Anterior cingulate cortex (tissue), 58 donors: ENCODE measurements at places on chromosomes 4 and X.

DNA sequence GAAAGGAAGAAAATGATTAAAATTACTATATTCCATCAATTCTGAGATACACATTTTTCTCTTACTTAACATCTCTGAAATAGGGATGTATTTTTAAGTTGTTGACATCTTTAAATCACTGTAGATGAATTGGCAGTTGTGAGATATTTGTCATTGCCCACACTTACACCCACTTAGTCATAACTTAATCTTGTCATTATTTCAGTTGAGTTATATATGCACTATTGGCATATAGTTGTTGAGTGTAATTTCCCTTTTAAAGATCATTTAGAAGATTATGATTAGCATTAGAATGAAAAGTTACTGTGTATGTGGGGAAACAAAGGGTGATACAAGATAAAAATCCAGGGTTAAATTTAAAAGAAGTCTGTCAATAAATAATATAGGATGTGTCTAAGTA is 2.2 kb downstream of the AIMP1 start:
- no peak for DNase-seq

DNA sequence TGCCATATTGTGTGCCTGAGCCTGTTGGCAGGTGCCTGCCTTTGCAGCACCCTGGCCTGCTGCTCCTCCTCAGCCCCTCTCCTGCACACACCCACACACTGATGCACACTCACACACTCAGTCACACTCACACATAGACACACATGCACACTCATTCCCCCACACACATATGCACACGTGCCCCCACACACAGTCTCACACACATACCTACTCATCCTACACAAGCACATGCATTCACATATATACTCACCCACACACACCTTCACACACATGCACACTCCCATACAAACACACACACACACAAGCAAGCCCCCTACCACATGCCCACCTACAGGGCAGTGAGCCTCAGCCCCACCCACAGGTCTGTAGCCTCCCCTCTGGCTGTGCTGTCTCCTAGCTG is 245.0 kb downstream of the EVC2 start:
- DNase-seq = no peak

DNA sequence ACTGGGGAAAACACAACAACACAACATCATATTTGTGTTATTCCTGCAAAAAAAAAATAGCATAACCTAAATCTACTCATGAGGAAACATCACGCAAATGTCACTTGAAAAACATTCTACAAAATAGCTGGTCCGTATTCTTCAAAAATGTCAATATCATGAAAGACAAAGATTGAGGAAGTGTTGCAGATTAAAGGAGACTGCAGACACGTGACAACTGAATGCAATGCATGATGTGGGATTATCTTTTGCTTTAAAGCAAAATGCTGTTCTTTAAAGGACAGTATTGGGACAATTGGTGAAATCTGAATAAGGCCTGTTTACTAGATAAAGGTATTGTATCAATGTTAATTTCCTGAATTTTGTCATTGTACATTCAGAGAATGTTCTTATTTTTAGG is 157.7 kb downstream of the SMIM20 start:
- no peak for DNase-seq

GRCh38 chrX:39643550-39643949 is 454.2 kb downstream of the BCOR start:
- no peak for DNase-seq

DNA sequence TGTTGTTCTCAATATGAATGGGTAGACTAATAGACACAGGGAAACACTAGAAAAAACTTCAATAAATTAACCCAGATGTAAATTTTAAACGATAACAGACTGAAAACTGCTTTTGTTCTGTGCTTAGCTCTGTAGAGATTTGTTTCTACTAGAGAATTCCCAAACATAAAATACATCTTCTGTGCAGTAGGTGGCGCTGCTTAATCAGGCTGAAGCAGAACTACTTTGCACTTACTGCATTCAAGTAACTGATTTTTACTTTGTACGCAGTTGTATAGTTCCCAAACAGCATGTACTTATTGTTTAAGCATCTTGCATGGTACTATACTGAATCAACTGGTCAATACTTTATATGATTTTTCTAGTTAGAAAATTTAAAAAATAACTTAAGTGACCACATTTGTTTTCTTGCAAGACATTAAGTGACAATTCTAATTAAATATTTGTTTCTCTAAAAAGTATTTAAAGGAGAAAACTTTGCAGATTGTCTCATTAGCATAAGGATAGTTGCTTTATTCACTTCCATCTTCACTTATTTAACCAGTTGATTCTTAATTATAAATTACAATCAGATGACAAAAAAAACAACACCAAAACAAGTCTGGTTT is 490.6 kb downstream of the IL15 start:
- DNase-seq = peak; percentile 6

DNA sequence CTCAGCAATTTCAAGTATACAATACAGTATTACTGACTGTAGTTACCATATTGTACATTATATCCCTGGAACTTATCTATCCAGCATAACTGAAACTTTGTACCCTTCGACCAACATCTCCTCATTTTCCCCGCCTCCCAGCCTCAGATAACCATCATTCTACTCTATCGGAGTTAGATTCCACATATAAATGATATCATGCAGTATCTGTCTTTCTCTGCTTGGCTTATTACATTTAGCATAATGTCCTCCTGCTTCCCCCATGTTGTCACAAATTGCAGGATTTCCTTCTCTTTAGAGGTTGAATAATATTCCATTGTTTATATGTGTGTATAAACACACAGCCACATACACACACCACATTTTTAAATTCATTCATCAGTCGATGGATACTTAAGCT is 218.1 kb downstream of the MAML3 start:
- DNase-seq = no peak

GRCh38 chrX:26788402-26788998 is 572.5 kb downstream of the MAGEB5 start:
- DNase-seq = no peak

GRCh38 chrX:125137521-125137920 is 182.2 kb upstream of the TEX13C start:
- DNase-seq = no peak

DNA sequence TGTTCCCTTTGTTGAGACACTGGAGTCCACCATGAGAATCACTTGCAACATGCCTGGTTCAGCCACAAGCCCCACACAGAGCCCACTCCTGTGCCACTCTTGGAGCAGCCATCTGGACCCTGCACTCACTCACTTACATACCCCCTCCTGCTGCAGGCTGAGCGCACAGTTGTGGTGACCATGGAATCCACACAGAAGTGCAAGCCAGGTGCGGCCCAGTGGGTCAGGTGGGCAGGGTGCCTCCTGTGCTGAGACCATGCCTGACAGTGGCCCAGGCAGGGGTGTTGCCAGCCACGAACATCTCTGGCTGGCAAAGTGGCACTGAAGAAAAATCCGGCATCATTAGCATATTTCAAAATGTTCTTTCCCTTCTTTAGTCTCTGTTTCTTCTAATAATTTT is 17.4 kb upstream of the CXorf51A start:
- no peak for DNase-seq

DNA sequence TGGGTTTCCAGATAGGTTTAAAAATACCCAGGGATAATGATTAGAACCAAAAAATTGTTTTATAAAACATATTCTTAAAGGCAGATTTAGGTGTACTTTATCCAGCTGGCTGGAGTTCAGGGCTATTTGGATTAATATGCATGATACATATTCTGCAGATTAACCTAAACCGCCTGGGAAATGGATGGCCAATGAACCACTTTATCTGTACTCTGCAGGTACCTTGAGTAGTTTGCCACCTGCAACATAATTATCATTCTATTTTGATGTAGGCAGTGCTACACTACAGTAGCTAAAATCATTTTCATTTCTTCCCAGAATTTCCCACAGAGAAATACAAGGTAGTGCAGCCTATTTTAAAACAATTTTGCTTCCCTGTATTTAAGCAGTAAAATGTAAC is 683.2 kb upstream of the GNPDA2 start:
- no peak for DNase-seq

GRCh38 chrX:55008571-55009358 is 8.6 kb downstream of the APEX2 start:
- no peak for DNase-seq

- DNase-seq = no peak
Observed at GRCh38 chrX:11209798-11210414, 83.3 kb upstream of the AMELX start.

DNA sequence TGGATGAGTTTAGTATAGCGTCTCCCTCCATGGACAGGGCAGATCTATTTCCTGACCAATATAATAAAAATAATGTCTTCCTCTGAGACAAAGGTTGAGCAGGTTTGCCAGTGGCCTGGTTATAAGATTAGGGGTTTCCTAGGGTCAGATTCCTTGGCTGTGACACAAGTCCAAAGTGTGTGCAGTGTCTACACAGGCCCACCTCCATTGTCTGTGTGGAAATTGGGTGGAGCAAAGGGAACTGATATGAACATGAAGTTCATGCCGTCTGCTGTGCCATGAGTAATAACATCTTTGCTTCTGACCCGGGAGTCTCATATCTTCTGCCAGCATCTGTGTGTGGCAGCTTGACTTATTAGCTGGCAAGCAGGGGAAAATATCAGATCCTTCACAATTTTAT is 187.7 kb upstream of the BOD1L1 start:
- no peak for DNase-seq

DNA sequence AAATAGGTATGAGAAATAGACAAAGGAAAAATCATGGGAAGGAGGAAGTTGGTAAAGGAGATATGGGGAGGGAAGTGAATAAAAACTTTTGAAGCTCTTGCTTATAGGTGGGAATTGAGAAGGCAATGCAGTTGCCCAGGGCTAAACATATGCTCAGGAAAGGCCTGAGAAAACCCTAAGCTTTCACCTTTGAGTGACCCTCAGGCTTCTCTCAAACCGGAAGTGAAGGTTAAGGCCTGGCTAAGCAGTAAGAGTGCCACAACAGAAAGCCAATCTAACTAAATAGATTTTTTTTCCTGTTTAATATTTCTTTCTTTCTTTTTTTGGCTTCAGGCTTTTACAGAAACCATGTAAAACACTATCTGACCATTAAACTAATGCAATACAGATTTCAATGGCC is 69.5 kb upstream of the GABRA3 start:
- no peak for DNase-seq

DNA sequence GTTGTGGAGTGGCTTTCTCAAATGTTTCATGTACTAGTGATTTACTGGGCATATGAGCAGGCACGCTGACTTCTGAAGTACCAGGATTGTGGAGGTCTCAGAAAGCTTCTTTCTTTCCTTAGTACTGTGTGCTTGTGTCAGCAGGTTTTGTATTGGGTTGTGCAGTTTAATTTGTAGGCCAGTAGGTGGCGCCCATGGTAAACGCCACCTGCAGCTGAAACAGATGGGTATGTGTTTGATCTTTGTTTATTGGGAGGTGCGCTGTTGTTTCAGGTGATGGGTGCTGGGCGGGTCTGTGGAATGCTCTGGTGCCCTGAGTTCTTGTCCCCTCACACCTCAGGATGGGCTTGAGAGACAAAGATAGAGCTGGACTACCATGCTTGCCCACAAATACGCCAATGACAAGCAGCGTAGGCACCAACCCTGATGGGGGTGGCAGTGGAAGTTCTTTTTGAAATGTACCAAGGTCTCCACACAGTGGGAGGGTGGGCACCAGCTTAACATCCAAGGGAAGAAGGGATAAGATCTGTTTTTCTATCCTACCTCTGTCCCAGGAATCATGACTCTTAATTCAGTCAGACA is 141.5 kb downstream of the RPS6KA6 start:
- no peak for DNase-seq

- DNase-seq = no peak
Observed at GRCh38 chr4:94339779-94340178, 2.9 kb downstream of the HPGDS start.

GRCh38 chr4:67500373-67500772 is 44.9 kb downstream of the CENPC start:
- DNase-seq = no peak

GRCh38 chr4:125739760-125740159 is 425.0 kb downstream of the FAT4 start:
- no peak for DNase-seq

- no peak for DNase-seq
Observed at GRCh38 chr4:169221662-169222061, 49.1 kb downstream of the SH3RF1 start.

- DNase-seq = no peak
Observed at GRCh38 chr4:42579903-42580302, 77.0 kb downstream of the ATP8A1 start.

- DNase-seq = no peak
Observed at GRCh38 chrX:46837558-46838485, 979 bp downstream of the RP2 start.

GRCh38 chrX:119784747-119785446 is 6.5 kb downstream of the RPL39 start:
- DNase-seq = no peak

DNA sequence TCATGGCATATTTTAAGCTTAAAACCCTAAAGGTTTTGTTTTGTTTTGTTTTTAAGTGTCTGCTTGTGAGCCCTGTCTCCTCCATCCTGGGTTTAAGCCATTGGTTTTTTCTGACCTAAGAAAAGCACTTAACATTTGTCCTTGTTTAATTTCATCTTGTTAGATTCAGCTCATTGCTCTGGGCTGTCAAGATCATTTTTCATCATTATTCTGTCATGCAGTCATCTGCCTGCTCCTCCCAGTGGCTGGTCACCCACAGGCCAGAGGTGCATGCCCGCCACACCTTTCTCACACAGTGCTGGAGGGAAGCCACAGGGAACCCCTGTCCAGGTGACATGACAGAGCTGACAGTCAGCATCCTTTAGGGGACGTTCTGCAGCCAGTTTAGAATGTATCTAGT is 11.7 kb upstream of the REELD1 start:
- DNase-seq = no peak

DNA sequence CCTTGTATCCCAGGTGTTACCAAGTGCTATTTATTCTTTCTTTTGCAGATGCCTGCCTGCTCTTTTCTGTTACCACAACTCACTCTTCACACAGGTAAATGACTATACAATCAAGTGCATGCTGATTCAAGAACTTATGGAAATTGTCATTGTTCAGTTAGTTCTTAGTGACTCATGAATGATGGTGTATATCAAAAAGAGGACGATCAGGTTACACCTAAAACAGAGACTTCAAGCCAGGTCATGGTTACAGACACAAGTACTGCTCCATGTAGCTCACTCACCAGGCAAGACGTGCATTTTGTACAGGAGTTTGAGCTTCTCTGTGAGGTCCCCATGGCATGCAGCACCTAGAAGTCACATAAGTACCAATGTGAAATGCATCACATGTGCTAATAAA is 59.3 kb upstream of the UCP1 start:
- no peak for DNase-seq

- DNase-seq = no peak
Observed at GRCh38 chr4:23371533-23371932, 518.3 kb downstream of the PPARGC1A start.

DNA sequence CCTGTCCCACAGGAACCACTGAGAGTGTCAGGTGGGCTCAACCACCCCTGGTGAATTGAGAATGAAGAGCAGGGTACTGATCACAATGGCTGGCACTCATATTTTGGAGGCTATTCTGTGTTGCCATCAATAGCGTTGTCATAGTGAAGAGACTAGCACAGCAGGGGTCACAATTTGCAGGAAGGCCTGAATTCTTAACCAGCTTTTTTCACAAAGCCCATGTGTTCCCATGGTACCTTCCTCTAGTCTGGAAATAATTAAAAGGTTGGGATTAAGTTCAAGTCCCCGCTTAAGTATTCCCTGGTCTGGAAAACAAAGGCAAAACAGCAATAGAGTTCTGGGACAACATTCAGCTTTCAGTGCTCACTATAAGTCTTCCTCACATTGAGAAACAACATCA is 1051.7 kb downstream of the C4orf33 start:
- no peak for DNase-seq

GRCh38 chrX:53437206-53437605 is 3.0 kb upstream of the HSD17B10 start:
- no peak for DNase-seq

GRCh38 chrX:54785901-54786300 is 12.2 kb downstream of the ITIH6 start:
- no peak for DNase-seq
